ENCODE measurements at places on chromosomes 2 and 18. TPM values are rescaled to one million over a fixed set of nuclear protein-coding genes. Genes with fewer than 3 reads are reported as not detected.
A peak's percentile ranks its signal among the peaks of the same experiment; 100 is the strongest.

DNA sequence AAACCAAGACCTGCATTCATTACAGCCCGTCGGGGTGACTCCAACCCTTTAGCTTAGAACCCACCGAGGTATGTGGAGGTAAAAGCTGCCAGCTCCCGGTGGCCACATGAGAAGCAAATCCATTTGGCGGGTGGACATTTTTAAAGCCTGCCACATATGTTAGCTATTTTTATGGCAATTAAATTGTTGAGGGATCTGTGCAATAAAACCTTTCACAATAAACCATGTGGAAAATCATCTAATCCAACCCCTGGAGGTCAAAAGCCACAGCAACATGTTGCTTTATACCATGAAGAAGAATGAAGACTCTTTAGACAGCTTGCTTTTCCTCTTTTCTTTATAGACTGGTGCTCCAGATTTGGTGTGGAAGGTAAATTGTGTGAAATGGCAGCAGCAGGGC lies 176.3 kb downstream of the AGPS start:
- no peaks in the 10 kb centered on the region for H3K27me3 ChIP-seq
- DNase-seq: no peak
- no peaks in the 10 kb centered on the region for H3K4me1 ChIP-seq
- no peaks in the 10 kb centered on the region for H3K36me3 ChIP-seq

DNA sequence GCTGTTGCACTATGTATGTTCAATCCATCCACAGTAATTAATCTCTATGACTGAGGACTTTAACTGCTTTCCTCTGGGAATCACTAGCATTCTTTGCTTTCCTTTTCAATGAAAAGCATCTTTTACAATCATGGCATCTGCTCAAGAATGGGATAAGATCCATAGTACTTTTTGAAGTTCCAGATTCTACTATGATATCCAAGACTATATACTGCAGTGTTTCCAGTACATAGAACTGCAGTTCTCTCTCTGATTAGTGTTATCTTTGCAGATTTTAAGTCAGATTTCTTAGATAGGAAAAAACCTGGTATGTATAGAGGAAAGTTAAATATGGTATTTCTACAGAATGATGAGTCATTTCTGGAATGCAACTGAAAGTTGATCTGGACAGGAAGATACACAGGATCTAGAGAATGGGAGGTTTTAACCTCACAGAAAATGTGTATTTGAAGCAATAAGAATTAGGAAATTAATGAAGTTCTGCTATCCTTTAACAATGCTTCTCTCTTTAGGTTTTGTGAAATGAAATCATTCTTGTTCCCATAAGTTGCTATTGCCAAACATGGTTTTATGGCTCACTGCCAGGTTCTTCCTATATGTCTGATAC lies 670.7 kb downstream of the ERBB4 start:
- no peak overlapping the region for H3K4me3 ChIP-seq
- DNase-seq: no peak
- H3K27ac ChIP-seq: no peak overlapping the region
- peaks cover 3% of the 10 kb centered on the region for H3K27me3 ChIP-seq
- H3K4me1 ChIP-seq: no peaks in the 10 kb centered on the region

GRCh38 chr18:13300029-13300428 lies 81.5 kb downstream of the LDLRAD4 start:
- H3K27me3 ChIP-seq: no peaks in the 10 kb centered on the region
- no peaks in the 10 kb centered on the region for H3K4me1 ChIP-seq
- no peak overlapping the region for H3K27ac ChIP-seq
- DNase-seq: no peak
- H3K4me3 ChIP-seq: no peak overlapping the region

DNA sequence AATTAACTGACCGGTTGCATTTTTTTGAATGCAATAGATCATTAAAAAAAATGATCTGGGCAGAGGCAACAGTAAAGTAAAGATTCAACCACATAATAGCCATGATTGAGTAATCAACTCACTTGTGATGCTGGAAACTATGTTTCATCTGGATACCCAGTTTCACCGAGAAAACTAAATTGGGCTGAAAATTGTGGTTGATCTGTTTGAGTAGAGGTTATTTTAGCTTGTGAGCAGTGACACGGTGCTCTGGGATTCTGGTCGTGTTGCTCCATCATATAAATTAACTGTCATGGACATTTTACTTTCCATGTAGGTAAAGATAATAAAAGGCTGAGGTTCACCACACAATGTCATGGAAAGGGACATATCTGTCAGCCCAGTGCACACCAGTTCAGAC lies 58.7 kb downstream of the CD226 start:
- no peaks in the 10 kb centered on the region for H3K36me3 ChIP-seq
- H3K4me3 ChIP-seq: no peak overlapping the region
- DNase-seq: no peak

Gene CRYGD
- total RNA-seq: 5.1 TPM

DNA sequence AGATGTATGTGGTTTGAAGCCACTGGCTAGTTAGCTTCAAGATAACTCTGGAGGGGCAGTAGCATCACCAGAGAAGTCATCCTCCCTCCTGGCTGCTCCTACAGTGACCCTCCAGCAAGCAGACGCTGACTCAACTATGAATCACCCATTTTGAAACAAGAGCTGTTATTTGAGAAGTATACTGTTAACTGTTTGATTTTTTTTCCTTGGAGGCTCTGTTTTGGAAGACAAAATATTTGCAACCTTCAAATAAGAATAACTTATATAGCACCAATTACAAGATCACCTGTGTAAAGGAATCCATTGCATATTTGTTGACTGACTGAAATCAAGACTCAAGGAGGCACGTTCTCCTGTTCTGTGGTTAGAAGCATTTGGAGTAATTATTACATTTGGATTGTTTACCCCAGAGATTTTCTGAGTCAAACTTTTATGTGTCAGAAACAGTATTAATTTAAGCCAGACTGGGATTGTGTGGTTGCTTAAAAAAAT lies 313.8 kb downstream of the MTX2 start:
- H3K27ac ChIP-seq: no peak overlapping the region
- no peaks in the 10 kb centered on the region for H3K36me3 ChIP-seq
- DNase-seq: peak; percentile 31
- peaks cover 5% of the 10 kb centered on the region for H3K4me1 ChIP-seq
- H3K27me3 ChIP-seq: no peaks in the 10 kb centered on the region
- no peak overlapping the region for H3K4me3 ChIP-seq

DNA sequence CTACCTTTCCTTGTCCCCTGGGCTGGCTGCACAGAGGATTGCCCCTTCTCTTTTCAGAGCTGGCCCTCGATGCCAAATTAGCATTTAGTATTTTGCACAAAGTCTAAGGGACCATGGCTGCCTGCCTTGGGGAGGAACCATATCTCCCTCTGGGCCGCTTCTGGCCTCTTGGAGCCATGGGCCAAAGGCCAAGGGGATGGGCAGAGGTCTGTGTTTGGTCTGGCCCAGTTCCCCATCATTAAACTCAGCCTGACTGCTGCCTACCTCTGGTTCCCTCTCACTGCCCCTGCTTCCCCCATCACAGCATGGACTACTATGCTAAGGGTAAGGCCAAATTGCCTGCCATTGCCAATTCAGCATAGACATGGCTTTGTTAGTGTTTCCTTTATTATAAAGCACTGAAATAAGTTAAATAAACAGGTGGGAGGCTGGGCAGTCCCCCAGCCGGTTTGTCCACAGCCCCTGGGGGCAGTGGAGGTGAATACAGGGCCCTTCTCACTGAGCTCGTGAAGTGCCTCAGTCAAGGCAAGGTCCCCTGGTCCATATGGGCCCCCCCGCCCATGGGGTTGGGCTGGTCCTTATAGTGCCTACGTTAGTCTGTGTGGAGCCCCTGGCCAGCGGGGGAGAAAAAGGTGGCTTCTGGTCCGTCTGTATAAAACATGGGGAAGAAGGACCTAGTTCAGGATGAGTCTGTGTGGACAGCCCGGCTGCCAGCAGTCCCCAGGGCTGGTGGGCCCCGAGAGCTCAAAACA lies 3.5 kb downstream of the ZNF513 start:
- H3K4me3 ChIP-seq: no peak overlapping the region
- no peak for DNase-seq
- H3K4me1 ChIP-seq: peaks cover 4% of the 10 kb centered on the region
- no peaks in the 10 kb centered on the region for H3K36me3 ChIP-seq
- H3K27ac ChIP-seq: no peak overlapping the region
- no peaks in the 10 kb centered on the region for H3K27me3 ChIP-seq

GRCh38 chr2:120938045-120938771 lies 202.5 kb downstream of the GLI2 start:
- H3K4me1 ChIP-seq: peaks cover 52% of the 10 kb centered on the region
- no peaks in the 10 kb centered on the region for H3K27me3 ChIP-seq
- H3K36me3 ChIP-seq: no peaks in the 10 kb centered on the region
- DNase-seq: no peak

DNA sequence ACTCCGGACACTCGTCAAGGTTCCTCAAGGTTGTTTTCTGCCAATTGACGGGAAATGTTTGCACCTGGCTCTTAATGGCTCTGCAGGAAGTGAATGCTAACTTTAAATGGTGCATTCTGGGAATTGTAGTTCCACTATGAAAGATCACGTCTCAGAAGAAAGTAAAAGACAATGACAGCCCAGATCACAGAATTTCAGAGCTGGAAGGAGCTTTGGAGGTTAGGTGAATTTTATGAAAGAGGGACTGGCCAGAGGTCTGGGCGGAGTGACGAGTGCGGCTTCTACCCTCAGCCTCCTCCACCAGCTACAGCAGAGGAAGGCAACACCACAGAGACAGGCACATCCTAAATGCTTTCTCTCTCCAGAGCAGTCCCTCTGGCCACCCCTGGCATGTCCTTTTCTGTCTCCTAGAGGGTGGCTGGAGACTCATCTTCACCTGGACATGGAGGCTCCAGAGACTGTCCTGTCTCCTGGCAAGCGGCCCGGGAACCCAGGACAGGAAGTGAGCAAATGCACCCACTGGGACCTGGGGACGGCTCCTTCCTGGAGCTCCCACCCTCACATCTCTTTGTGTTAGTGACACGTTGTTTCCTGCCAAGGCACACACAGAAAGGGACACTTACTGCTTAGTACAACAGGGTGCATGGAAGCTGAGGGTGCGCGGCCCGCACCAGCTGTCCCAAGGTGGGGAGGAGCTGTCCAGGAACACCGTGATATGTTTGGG lies 19.4 kb downstream of the THAP4 start:
- no peak overlapping the region for H3K4me3 ChIP-seq
- no peaks in the 10 kb centered on the region for H3K27me3 ChIP-seq
- H3K4me1 ChIP-seq: peaks cover under 1% of the 10 kb centered on the region
- DNase-seq: no peak

GRCh38 chr2:146984014-146984413 lies 860.8 kb upstream of the ACVR2A start:
- H3K36me3 ChIP-seq: no peaks in the 10 kb centered on the region
- no peak overlapping the region for H3K27ac ChIP-seq
- DNase-seq: no peak
- H3K4me1 ChIP-seq: no peaks in the 10 kb centered on the region
- H3K4me3 ChIP-seq: no peak overlapping the region

Gene PSD4
- 8.2 TPM for total RNA-seq

DNA sequence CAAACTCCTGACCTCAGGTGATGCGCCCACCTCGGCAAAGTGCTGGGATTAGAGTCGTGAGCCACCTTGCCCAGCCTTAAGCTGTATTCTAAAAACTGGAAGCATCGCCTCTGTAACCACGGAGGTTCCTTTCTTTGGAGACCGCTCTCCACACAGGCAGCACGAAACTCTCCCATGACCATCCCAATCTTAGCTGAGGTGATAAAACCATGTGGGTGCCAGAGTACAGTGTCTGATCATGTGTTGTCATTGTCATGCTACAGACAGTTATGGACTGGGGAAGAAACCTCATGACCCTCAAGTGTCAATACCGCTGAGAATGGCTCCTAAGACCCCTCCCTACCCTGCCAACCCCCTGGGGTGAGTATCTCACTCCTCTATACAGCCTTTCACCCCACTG lies 41.4 kb upstream of the EPG5 start:
- no peaks in the 10 kb centered on the region for H3K27me3 ChIP-seq
- no peaks in the 10 kb centered on the region for H3K36me3 ChIP-seq
- H3K4me1 ChIP-seq: no peaks in the 10 kb centered on the region
- no peak overlapping the region for H3K4me3 ChIP-seq
- DNase-seq: no peak

DNA sequence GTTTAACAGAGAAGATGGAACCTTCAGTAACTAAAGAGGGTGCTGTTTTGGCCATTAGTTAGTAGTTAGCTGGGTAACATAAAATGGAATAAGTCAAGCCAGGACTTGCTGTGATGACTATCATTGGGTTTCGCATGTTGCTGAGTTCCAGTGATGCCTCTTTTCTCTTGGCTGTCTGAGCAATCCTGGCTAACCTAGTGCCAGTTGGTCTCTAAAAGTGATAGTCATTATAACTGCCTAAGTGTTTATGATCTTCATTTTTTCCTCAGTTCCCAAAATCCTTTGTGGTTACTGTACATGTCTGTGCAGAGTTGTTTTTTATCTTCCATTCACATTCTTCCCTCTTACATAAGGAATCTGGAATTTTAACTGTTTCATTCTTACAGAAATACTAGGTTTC lies 33.4 kb downstream of the WDR43 start:
- no peak overlapping the region for H3K27ac ChIP-seq
- DNase-seq: no peak
- H3K27me3 ChIP-seq: no peaks in the 10 kb centered on the region
- H3K4me1 ChIP-seq: no peaks in the 10 kb centered on the region
- H3K36me3 ChIP-seq: no peaks in the 10 kb centered on the region

Gene CTNNA2
- 0.36 TPM for total RNA-seq

Gene COPS7B
- total RNA-seq: 30.8 TPM

Gene MLPH
- total RNA-seq: 36.9 TPM

Gene PLCD4
- total RNA-seq: 0.91 TPM

Data from ovary (tissue), 10 donors.